ENCODE measurements at places on chromosomes 11 and 22.

- DNase-seq, result peak; percentile 29
These were observed 29.1 kb upstream of the TXNRD2 start for GRCh38 chr22:19970479-19971275.

DNA sequence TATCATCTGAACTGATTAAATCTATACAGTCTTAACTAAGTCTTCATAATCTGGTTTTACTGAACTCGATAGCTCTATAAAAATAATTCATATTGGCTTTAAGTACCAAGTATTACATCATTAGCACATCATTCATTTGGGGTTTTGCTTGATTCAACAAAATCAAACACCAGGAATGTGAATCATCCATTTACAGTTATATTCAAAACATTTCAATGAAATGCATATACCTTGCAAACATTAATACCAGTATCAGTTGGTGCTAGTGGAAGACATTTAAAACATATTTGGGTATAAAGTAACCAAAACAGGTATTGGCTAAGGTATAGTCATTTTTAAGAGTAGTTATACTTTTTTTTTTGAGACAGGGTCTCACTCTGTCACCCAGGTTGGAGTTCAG is 12.2 kb upstream of the CCDC89 start:
- DNase-seq, result no peak

GRCh38 chr11:19763330-19763729 is 50.7 kb downstream of the NAV2 start:
- DNase-seq, result no peak

GRCh38 chr11:31810779-31811647 is at the start of gene PAX6:
TSS of gene PAX6 (minus strand) at chr11:31811322. CDS start at chr11:31806411, 4,911 bp downstream.
- peak; percentile 99 for DNase-seq

- no peak for DNase-seq
These were observed 14.0 kb downstream of the RHOG start for GRCh38 chr11:3826721-3827120.

- DNase-seq, result no peak
These were observed 14.4 kb downstream of the FBLN1 start for GRCh38 chr22:45516923-45517675.

DNA sequence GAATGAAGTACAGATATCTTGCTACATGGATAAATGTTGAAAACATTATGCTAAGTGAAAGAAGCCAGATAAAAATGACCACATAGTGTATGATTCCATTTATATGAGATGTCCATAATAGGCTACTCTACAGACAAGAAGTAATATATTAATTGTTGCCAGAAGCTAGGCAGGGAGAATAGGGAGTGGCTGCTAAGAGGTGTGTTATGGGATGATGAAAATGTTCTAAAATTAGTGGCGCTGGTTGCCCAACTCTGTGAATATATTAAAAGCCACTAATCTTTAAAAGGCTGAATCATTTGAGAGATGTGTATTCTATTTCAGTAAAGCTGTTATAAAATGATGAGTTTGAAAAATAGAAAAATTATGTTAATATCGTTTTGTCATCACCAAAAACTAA is 144.4 kb downstream of the NCAM1 start:
- DNase-seq, result no peak

DNA sequence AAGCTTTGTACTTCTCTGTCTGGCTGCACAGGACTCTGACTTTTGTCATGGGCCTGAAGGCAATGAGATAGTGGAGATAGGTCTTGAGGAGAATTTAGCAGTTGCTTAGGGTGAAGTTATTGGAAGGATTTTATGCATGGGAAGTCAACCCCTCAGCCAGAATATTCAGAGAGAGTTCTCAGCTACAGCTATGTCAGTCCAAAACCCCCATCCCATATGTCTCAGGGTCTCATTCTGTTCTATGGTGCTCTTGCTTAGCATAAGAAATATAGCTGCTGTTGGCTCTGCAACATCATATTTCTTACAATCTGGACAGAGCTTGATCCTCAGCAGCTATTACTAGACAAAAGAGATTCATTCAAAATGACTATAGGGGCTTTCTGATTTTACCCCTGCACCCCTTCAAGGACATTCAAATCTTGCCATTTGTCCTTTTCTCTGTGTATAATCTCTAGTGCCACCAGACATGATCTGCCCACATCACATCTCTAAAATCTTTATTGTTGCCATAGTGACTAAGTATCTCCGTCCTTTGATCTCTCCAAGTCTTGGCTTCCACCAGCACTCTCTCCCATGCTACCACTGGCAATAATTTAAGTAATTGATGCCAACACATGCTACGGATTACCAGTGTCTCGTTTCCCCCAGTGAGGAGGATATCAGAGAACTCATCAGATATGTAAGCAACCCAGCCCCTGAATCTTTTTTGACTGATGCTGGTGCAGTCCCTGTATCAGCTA is 327.1 kb upstream of the ISX start:
- DNase-seq, result no peak

DNA sequence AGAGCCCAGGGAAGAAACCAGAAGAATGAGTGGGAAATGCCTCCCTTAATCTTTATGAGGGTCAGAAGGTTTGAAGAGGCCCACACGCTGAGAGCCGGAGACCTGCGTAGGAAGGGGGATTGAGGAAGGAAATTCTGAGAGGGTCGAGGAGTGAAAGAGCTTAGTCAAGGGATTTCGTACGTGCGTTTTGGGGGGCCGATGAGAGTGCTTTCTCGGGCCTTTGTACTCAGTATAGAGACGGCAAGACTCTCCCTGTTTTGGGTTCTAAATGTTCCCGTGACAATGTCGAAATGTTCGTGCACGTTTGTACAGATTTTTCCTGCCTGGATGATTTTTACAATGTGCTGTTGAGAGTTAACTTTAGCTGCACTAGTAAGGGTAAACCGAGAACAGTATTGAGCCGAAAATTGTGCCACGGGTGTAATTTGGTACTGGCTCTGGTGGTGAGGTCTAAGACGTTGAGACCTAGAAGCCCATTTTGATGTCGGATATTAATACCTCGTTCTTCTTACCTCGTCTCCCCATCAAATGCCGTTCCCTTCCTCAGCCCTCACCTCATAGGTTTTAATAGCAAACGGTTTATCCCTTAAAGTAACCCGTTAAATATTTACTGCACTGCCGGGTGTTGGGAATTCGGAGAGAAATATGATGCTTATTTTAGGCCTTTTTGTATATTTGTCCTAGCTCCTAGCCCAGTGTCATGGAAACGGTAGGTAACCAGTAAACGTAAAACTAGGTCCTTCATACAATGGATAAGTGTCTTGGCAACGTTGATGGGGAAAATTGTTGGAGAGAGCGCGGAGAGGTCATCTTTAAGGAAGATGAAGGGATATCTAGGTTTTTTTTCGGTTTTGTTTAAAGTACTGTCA is 734 bp downstream of the C11orf58 start:
- DNase-seq, result no peak

- DNase-seq, result no peak
These were observed 27.7 kb downstream of the ALG9 start for GRCh38 chr11:111843661-111844060.

DNA sequence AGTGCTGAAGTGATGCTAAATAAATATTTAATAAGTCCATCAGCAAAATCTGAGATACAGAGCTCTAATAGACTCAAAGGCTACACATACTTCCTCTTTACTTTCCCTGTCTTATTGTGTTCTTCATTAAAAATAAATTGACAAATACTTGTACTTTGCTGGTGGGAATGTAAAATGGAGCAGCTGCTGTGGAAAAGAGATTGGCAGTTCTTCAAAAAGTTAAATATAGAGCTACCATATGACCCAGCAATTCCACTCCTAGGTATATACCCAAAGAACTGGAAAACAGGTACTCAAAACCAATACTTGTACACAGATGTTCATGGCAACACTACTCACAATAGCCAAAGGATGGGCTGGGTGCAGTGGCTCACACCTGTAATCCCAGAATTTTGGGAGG is 76.0 kb downstream of the RBFOX2 start:
- DNase-seq, result no peak

DNA sequence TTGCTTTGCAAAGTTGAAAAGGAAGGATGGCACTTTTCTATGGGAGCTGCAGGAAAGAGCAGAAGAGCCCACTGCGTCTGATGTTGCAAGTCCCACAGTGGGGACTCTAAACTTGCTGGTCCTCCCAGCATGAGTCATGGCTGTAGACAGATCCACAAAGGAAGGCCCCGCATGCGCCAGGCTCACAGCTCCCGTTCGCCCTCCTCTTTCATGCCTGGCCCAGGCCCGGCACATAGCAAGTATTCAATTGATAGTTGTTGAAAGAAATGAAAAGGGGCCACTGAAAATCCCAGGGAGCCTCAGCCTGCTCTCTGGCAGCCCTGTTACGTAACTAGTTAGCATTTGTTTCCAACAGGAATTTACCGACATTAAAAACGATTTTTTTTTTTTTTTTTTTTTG is 18.9 kb downstream of the AP1B1 start:
- no peak for DNase-seq

- no peak for DNase-seq
These were observed 14.4 kb downstream of the LGR4 start for GRCh38 chr11:27458182-27458581.

GRCh38 chr11:67353317-67354074 is at the start of gene POLD4:
TSS of gene POLD4 (minus strand) at chr11:67353546. CDS start at chr11:67353399, 147 bp downstream.
- DNase-seq, result peak; percentile 85

DNA sequence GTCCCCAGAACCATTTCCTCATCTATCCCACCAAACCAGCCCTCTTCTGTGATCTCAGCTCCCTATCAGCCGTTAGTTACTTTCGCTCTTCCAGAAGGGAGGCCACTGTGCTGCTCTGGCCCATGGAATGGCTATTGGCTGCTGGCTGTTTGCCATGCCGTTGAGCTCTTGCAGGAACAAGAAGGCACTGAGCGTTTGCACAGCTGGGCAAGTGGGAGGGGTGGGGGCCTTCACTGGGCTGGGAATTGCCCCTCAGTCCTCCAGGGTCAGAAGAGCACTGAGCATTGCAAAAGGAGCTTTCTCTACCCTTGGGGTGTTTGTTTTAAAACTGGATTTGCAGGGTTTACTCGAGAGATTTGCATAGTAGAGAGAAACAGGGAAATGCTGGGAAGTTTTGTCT is 129.0 kb upstream of the PARVA start:
- peak; percentile 30 for DNase-seq

DNA sequence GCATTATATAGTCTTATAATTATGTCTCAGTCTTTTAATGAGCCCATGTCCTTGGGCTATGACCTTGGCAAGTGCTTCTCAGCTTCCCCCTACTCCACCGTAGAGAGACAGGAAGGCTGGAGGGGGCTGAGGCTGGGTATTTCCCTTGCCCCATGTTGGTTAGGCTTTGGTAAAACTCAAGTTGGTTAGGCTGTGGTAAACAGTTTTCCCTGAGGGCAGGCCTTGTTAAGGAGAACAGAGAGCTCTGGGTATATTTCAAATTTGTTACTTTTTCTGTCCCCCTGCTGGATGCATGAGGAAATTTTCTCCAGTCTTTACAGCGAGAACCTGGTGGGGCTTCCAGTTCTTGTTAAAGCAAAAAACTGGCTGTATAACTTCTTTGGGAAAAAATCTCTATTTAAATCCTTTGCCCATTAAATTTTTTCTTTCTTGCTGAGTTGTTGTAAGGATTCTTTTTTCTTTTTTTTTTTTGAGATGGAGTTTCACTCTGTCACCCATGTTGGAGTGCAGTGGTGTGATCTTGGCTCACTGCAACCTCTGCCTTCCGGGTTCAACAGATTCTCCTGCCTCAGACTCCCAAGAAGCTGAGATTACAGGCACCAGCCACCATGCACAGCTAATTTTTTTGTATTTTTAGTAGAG is 12.2 kb upstream of the DCHS1 start:
- no peak for DNase-seq

DNA sequence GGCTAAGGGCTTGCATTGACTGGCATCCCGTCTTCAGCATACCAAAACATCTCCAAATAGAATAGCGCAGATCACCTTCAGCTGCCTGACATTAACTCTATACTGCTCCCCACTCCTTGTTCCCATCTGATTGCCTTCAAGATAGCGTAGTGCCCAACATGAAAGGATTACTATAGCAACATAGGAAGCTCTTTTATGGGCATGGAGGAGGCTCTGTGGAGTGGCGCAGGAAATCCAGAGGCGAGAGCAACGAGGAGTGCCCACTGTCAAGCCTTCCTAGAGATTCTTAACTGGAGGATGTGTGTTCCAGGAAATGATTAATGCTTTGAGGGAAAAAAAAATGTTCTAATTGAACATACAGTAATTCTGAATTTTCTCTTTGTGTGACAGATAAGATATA is 213.3 kb downstream of the CADM1 start:
- DNase-seq, result no peak

DNA sequence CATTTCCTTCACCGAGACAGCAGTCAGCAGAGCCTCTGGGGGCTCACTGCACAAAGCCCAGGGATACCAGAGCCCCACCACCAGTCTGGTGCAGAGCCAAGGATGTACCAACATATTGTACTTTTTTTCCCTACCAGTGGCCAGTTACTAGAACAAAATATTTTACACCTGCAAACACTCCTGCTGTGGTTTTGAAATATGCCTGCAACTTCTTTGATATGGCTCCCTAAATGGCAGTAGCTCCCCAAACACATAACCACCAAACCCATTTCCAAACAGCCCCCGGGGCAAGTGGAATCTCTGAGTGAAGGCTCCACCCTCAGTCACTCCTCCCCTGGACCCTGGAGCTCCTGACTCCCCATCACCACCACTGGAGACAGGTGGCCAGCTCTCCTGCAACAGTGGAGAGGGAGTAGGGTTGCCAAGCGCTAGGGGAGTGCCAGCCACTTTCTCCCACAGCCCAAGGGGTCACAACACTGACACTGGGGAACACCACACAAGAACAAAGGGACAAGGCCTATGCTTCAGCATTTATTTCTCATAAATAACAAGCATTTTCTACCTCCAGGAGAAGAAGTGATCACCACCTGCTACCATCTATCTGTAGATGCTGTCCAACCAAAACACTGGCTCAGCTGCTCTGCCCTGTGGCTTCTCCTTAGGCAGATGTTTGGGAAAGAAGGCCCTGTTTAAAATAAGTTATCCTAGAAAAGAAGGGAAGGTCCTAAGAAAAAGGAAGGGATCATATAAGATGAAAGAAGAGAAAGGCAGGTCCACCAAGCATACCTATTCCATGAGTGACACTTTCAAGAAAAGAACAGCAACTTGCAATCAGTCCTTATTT is 15.1 kb downstream of the DGCR2 start:
- no peak for DNase-seq
